ENCODE measurements at places on chromosomes 3 and 15.
A peak's percentile ranks its signal among the peaks of the same experiment; 100 is the strongest.

GRCh38 chr15:41783296-41783695 lies 9.0 kb downstream of the MAPKBP1 start:
- DNase-seq: no peak

GRCh38 chr3:159773706-159774105 lies 214.9 kb upstream of the IL12A start:
- no peak for DNase-seq

DNA sequence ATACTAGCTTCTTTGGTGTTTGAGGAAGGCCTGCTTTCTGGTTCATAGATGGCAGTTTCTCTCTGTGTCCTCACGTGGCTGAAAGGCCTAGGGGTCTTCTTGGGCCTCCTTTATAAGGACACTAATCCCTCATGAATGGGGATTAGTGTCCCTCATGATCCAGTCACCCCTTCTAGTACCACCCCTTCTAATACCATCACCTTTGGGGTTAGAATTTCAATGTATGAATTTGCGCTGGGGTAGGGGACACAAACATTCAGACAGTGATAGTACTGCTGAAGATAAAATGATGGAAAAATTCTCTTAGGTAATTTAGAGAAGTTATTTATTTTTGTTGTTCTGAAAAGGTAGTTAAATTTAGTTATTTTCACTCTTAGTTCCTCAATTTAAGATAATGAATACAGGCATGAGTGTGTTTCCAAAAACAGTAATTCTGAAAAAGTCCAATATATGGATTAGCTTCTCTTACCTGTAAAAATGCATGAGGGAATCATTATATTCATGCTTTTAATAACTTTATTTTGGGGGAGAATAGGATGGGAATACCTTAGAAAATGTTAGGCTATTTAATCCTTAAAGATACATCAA lies 103.6 kb downstream of the FNDC3B start:
- DNase-seq: no peak

DNA sequence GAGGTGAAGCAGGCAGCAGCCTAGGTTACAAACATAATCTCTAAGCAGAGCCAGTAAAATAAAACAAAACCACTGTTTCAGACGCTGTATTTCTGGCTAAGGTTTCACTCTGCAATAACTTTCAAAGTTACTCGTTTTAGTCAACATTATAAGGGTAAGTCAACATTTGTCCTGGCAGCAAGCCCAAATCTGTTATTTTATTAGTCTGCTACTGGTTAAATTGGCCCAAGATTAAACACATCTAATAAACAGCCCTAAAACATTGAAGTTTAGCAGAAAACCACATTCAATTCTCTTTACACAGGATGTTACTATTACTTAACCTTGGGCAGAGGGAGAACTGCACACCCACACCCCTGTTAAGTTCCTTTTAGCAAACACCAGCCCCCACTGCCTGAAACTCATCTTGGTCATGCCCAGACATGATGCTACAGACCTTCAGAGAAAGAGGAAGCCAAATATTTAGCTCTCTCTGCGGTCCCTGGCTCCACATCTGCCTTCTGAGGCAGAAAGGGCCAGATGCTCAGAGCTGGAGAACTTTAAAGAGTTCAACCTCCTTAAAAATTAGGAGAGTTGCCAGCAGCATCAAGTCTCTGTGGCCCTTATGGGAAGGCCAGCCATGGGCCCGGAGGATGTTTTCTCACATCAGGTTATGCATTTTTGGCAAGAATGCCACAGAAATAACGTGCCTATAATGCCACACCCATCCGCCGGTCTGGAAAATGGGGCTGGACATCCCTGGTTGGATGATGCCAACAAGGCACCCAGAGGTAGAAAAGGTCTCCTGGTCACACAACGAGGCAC lies 17.9 kb downstream of the ARHGEF3 start:
- peak; percentile 84 for DNase-seq

DNA sequence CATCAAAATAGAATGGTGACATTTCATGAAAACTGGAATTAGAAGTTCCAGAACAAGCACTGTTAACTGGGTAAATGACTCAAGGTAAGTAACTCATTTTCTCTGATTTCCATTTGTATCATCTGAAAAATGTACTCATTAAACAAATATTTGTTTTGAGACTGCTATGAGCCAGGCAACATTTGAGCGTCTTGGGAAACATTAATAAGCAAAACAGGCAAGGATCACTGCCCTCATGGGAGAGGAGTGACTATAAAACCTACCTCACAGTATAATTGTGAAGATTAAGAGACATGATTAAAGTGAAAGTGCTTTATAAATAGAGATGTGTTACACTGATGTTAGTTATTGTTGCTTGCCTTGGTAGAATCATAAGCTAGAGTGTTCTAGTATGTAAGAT lies 711.8 kb upstream of the UBE2E2 start:
- no peak for DNase-seq
